ENCODE measurements at places on chromosomes 5 and 9.

DNA sequence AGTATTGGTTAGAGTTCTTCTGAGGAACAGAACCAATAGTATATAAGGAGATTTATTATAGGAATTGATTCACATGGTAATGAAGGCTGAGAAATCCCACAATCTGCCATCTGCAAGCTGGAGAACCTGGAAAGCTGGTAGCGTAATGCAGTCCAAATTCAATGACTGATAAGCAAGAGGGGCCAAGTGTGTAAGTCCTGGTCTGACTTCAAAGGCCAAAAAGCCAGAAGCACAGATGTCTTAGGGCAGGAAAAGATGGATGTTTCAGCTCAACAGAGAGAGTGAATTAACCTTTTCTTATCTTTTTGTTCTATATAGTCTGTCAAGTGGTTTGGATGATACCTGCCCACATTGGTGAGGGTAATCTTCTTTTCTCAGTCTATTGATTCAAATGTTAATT lies 146.4 kb downstream of the FGF10 start:
- DNase-seq = no peak

DNA sequence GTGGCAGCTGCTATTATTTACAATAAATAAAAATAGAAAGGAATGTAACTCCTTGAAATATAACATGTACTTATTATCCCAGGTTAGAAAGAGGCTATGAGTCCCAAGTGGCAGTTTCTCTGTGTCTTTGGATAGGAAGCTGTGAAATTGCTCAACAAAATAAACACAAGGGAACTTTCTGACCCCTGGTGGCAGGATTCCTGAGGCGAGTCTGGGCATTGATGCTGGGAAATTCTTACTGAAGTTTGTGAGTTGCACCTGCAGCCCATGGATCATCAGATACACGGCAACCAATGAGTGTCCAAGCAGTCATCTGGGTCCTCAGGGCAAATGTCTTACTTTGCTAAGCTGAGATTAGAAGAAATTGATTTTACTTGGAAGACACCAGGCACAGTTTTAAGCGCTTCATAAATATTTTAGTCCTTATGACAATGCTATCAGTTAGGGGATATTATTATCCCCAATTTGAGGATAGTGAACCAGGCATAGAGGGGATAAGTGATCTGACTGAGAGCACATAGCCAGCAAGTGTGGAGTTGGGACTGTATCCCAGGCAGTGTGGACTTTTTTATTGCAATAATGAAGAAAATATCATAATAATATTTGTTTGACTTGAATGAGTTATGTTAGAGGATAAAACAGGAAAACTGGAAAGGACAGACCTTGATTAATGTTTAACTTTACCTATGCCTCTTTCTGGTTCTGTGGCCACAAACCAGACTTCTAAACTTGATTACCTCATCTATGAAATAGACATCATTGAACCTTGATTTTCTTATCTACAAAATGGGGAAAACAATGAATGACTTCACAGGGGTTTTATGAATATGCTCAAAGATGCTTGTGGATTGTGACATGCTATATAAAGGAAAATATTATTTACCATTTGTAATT lies 265.5 kb upstream of the ADAMTSL1 start:
- DNase-seq = peak; percentile 64

GRCh38 chr5:101608322-101608721 lies 687.8 kb downstream of the SLCO4C1 start:
- DNase-seq = no peak

DNA sequence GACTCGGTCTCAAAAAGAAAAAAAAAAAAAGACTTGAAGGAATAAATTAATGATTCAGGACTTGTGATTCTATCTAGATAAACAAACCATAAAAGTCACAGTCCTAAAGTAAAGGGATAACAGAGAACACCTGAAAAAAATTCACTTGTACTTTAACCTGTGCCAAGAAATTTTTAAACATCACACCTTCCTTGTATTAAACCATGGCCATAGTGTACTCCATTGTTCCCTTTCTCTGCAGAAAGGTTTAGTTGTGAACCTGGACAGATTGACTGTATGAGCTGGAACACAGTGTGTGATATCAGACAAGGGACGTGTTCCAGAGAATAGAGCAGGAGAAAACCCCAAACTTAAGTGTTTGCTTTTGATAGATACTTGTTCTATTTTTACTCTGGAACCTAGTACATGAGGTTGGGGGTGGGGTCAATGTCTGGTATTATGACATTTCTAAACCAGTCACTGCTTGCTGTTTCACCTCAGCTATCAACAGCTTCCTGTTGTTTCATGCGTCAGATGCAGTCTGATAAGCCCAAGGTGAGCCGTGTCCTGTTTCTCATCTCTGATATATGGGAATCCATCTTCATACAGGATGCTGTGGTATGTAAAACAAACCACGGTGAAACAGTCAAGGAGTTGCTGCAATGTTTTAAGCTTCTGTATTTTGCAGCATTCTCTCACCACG lies 62.5 kb upstream of the ITGA1 start:
- peak; percentile 53 for DNase-seq

GRCh38 chr9:124256517-124257069 lies 1.2 kb upstream of the NEK6 start:
- DNase-seq = peak; percentile 85

DNA sequence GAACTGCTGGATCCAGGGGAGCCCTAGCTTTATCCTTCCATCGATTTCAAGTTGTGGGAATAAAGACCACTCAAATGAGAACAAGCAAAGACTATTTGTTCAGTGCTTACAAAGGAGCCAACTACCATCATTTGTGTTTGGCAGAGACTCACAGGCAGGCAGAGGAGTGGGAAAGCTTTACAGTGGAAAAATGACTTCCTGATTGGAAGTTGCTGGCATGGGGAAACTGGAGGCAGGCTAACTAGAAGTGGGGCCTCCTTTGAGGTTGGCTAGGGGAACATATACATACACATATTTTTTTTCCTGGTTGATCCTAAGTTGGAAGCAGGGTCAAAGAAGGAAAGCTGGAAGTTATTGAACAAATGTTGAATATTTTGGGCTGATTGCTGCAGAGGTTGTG lies 121.7 kb downstream of the ACTBL2 start:
- DNase-seq = no peak

DNA sequence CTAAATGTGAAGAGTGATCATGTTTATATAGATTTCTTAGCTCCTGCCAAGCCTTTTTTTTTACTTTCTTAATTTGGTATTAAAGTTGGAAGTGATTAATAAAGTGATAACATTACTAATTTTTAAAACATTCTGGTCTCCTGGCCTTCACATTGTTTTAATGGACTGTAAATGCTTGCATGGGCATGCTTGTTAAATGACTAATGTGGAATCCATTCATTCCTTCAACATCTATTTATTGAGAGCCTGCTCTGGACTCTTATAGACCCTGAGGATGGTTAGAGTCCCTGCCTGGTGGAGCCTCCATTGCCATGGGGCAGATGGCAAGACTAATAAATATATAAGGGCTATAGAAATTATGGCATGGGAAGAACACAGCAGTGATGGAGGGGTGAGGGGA lies 103.5 kb downstream of the NTRK2 start:
- DNase-seq = peak; percentile 9

GRCh38 chr5:62144401-62145022 lies 161.5 kb upstream of the KIF2A start:
- no peak for DNase-seq

- DNase-seq = peak; percentile 95
Measured at GRCh38 chr5:151686674-151687407, at the start of gene SPARC. TSS of gene SPARC (minus strand) at chr5:151686915. CDS start at chr5:151676188, 10,727 bp downstream.

- DNase-seq = no peak
Measured at GRCh38 chr5:116439905-116440304, 134.7 kb downstream of the SEMA6A start.

- peak; percentile 59 for DNase-seq
Measured at GRCh38 chr5:111278858-111279504, 54.8 kb downstream of the CAMK4 start.

GRCh38 chr9:105883847-105884246 lies 189.5 kb downstream of the TMEM38B start:
- no peak for DNase-seq

GRCh38 chr9:110143485-110143884 lies 64.5 kb downstream of the C9orf152 start:
- no peak for DNase-seq

DNA sequence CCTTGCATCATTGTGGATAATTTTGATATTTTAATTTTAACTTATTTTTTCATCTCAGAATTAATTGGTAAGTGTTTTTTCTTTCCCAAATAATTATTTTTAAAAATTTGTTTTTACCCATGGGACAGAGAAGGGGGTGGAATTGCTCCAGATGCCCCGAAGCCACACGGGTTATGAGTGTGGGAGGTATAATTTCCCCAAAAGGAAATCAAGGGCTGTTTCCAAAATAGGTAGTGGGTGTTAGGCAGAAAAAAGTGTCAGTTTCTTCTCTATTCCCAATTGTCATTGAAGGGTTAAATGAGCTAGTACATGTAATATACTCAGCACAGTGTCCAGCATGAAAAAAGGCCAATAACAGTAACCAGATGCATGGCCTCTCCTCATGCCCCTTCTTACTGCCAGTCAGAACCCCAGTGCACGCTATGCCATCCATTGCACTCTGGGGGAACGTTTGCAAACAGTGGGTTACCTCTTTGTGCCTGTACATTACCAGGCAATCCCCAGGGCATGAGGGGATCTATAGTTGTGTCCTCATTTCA lies 36.4 kb upstream of the ANGPTL2 start:
- no peak for DNase-seq

GRCh38 chr9:127896395-127897192 lies 2.8 kb downstream of the ST6GALNAC6 start:
- DNase-seq = no peak

DNA sequence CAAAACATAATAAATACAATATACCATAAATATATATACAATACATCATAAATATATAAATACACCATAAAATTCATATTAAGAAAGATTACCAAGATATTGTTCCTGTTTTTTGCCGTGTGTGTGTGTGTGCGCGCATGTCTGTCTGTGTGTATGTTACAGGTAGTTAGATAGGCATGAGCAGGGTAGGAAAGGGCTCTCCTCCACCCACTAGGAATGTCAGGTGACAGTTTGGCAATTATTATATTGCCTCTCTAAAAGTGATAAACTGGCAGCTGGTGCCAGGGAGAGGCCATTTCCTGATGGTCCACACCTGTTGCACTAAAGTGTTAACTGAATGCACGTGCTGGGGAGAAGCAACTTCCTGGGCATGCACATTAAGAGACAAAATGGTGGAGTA lies 232.8 kb downstream of the ADAMTS6 start:
- no peak for DNase-seq

- DNase-seq = peak; percentile 95
Measured at GRCh38 chr9:88781628-88782391, 209.5 kb upstream of the S1PR3 start.

DNA sequence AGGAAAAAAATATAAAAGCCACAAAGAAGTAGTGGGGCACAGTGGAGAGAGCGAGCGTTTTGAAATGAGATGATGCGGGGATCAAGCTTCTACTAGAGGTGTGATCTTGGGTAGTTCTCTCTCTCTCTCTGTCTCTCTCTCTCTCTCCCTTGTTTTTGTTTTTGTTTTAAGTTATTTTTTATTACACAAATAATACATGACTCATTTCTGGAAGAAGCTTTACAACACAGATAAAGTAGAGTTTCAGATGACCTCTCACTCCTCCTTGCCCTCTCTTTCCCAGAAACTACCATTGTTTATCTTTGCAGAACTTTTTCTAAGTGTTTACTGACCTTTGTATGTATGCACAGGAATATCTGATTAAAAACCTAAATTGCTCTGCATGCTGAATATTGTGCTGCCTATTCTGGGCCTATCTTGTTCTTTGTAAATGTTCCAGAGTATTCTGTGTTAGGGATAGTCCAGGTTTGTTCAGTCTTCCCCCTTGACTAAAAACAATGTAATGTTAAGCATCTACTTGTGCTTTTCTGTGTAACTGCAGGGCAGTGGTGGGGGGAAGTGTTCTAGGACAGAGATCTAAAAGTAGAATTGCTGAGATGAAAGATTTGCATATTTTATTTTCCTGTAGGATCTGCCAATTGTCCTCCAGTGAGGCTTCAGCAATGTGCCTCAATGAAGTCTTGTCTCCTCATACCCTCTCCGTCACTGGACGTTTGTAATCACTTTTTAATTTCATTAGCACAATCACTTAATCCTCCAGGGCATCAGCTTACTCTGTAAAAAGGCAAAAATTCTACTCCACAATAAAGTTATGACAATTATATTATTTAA lies 52.0 kb downstream of the FYB1 start:
- DNase-seq = peak; percentile 6

DNA sequence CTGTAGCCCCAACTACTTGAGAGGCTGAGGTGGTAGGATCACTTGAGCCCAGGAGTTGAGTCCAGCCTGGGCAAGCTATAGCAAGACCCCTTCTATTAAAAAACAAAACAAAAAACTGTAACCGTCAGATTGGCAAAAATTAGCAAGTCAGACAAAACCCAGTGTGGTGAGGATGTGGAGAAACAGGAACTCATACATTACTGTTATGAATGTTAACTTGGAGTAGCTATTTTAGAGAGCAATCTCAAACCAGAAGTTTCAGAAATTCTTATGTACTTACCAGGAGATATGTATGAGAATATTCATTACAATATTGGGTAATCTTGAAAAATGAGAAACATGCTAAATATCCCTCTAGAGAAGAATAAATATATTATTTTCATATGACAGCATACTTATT lies 120.3 kb downstream of the INVS start:
- DNase-seq = no peak

- no peak for DNase-seq
Measured at GRCh38 chr5:93571114-93571949, 9.7 kb downstream of the NR2F1-AS1 start.

DNA sequence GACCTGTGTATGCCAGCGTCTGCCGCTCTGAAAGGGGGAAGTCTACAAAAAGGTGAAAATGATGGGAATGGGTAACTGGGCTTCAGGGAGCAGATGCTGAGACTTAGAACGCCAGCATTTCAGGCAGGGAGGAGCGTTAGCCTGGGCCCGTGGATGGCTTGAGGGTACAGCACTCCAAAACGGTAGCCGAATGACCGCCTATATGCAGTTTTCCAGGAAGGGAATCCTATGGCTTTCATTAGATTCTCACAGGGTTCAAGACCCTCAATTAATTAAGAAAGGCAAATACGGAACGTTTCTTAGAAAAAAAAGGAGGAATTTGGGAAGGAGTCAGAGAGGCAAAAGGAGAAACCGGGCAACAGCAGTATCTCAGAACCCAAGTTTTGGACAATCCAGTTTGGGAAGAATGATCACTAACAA lies 639 bp downstream of the AMACR start:
- DNase-seq = peak; percentile 16

GRCh38 chr9:93127395-93127911 lies 6.6 kb downstream of the NINJ1 start:
- no peak for DNase-seq

DNA sequence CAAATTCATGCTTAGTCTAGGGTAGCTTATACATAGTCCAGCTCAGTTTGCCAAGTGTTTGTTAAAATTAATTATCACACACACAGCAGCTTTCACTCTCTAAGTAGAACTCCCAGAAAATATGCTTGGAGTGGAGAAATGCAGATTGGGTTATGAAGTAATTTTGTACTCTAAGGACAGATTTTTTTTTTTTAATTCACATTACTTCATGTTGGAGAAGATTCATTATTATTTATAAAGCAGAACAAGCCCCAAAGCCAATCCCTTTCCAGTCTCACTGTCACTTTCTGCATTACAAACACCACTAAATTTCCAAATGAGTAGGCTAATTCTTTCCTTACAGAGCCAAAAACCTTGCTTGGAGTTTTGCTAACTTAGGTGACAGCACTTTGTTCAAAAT lies 11.7 kb upstream of the C9orf72 start:
- no peak for DNase-seq
